ENCODE measurements at places on chromosomes 4 and X. TPM values are rescaled to one million over a fixed set of nuclear protein-coding genes. Genes with fewer than 3 reads are reported as not detected.

The GSTCD gene
- total RNA-seq = 11.0 TPM

The COX7B2 gene
- total RNA-seq = not detected

The UCHL1 gene
- 579 TPM for total RNA-seq

The NXF3 gene
- total RNA-seq = not detected

The RASSF6 gene
- not detected for total RNA-seq

The ADAM29 gene
- total RNA-seq = not detected

The SULT1B1 gene
- total RNA-seq = under 0.01 TPM

The ADGRG4 gene
- total RNA-seq = not detected

The DCLK2 gene
- total RNA-seq = 13.0 TPM

The SPARCL1 gene
- total RNA-seq = not detected

The ZNF275 gene
- 13.4 TPM for total RNA-seq

Data from fibroblast of villous mesenchyme (primary cell).